ENCODE measurements at places on chromosomes 5 and 9.

- no peak for DNase-seq
Observed at GRCh38 chr9:137685035-137685740, 66.4 kb downstream of the EHMT1 start.

DNA sequence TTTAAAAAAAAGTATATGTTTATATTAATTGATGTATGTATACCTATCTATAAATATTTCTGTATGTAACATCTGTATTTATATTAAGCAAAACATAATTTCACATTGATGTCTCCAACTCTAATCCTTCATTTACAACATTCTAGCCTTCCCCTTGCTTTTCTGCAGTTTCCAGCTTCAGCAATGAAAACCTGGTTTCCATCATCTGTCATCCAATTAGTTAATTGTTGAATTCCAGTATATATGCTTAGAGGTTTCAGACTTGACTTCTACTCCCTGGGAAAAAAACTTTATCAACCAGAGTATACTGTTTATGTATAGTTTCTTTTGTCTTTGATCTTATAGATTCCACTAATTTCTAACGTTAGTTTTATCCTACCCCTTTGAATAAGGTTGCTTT is 38.4 kb downstream of the NMUR2 start:
- no peak for DNase-seq

GRCh38 chr5:55897206-55897894 is 46.2 kb downstream of the IL31RA start:
- no peak for DNase-seq

- no peak for DNase-seq
Observed at GRCh38 chr9:97786341-97786740, 66.7 kb upstream of the FOXE1 start.

- DNase-seq: no peak
Observed at GRCh38 chr9:91034976-91035824, 233.6 kb downstream of the SYK start.

GRCh38 chr5:113213551-113214425 is 221.0 kb downstream of the TSSK1B start:
- DNase-seq: no peak

GRCh38 chr5:127875235-127876021 is 172.2 kb downstream of the CCDC192 start:
- no peak for DNase-seq

DNA sequence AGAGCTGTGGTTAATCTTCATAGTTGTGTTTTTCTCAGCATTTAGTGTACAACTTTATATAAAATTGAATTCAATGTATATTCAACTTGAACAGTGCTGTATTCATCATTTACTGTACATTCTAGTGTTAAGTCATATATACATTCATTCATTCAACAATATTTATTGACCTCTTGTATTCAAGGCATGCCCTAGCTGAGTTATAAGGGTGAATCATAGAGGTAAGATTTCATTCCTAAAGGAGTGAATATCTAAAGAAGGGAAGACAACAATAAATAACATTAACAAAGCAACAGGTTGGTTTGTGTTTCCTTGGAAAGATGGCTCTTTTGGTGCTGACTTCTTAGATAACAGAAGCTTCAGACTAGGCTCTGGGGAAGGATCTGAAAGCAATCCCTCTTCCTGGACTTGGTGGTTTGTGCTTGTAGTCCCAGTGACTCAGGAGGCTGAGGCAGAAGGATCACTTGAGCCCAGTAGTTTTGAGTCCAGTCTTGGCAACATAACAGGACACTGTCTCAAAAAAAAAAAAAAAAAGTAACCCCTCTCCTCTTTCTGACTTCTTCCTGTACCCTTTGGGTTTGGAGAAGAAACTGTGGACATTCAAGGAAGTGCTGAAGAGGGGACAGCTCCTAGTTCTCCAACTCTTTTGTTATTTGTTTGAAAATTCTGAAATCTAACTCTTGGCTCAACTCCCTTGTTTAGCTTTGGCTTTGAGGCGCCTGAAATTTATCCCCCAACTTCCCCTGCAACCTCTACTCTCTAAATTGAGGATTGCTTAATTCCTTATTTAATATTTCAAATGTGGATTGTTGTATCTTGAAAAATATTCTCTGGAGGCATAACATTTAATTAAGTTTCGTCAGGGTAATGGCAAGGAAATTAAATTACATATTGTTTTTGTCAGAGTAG is 80.2 kb downstream of the OSTF1 start:
- DNase-seq: no peak

Measured in stimulated activated CD8-positive, alpha-beta memory T cell treated with anti-CD3 and anti-CD28 coated beads, Interleukin-7, amount 100 ng/mL, for 4 hours (primary cell).